A375 (cell line): ENCODE measurements at places on chromosomes 5 and 9. TPM values are rescaled to one million over a fixed set of nuclear protein-coding genes. Genes with fewer than 3 reads are reported as not detected.

Gene PCDHGA10
- total RNA-seq, result 4.3 and 6.0 TPM in 2 replicates

Gene OCLN
- total RNA-seq, result 0.11 and 0.34 TPM in 2 replicates

Gene FGF10
- not detected in 2 replicates for total RNA-seq

Gene RELL2
- 6.0 and 8.6 TPM in 2 replicates for total RNA-seq

Gene LMX1B
- 0.41 and 0.85 TPM in 2 replicates for total RNA-seq

Gene F12
- 5.4 and 5.5 TPM in 2 replicates for total RNA-seq

Gene TRIM14
- total RNA-seq, result 13.6 and 21.7 TPM in 2 replicates

Gene TMEFF1
- total RNA-seq, result 0.45 and 1.5 TPM in 2 replicates

Gene PAEP
- total RNA-seq, result 0.27 and 0.41 TPM in 2 replicates

Gene MOCS2
- total RNA-seq, result 40.6 and 46.5 TPM in 2 replicates

Gene LIFR
- 4.8 and 5.8 TPM in 2 replicates for total RNA-seq

Gene RASGEF1C
- 0.32 TPM in 1 of 2 replicates, not detected in the other for total RNA-seq

Gene WWC1
- 3.1 and 4.7 TPM in 2 replicates for total RNA-seq

Gene EMB
- total RNA-seq, result 19.6 and 20.8 TPM in 2 replicates
